ENCODE measurements at places on chromosomes 16 and 17. TPM values are rescaled to one million over a fixed set of nuclear protein-coding genes. Genes with fewer than 3 reads are reported as not detected.

Gene MILR1
- total RNA-seq: 3.8 TPM

Gene TGFB1I1
- total RNA-seq: 19.9 TPM

Gene EPN3
- 21.5 TPM for total RNA-seq

Gene KRT9
- not detected for total RNA-seq

Gene HP
- total RNA-seq: 21.2 TPM

Gene KRTAP9-4
- not detected for total RNA-seq

Gene PNMT
- total RNA-seq: 5.1 TPM

Gene CACNG4
- not detected for total RNA-seq

Gene C17orf78
- total RNA-seq: not detected

Gene TMEM98
- 12.7 TPM for total RNA-seq

Gene EVPL
- total RNA-seq: 0.11 TPM

Gene HBA2
- total RNA-seq: 86.1 TPM

Gene CASKIN2
- total RNA-seq: 39.1 TPM

Gene UNKL
- total RNA-seq: 11.3 TPM

Gene ASPHD1
- total RNA-seq: 0.19 TPM

Gene C1QTNF1
- 240 TPM for total RNA-seq

Gene PRR14
- total RNA-seq: 18.2 TPM
